ENCODE measurements at places on chromosomes 16 and 17.
A peak's percentile ranks its signal among the peaks of the same experiment; 100 is the strongest.

- no peak overlapping the region for H3K4me3 ChIP-seq
- no peak overlapping the region for H3K27ac ChIP-seq
- H3K36me3 ChIP-seq = no peaks in the 10 kb centered on the region
- H3K27me3 ChIP-seq = no peaks in the 10 kb centered on the region
- no peak for DNase-seq
Measured at GRCh38 chr17:33528846-33529245, 235.8 kb upstream of the ASIC2 start.

DNA sequence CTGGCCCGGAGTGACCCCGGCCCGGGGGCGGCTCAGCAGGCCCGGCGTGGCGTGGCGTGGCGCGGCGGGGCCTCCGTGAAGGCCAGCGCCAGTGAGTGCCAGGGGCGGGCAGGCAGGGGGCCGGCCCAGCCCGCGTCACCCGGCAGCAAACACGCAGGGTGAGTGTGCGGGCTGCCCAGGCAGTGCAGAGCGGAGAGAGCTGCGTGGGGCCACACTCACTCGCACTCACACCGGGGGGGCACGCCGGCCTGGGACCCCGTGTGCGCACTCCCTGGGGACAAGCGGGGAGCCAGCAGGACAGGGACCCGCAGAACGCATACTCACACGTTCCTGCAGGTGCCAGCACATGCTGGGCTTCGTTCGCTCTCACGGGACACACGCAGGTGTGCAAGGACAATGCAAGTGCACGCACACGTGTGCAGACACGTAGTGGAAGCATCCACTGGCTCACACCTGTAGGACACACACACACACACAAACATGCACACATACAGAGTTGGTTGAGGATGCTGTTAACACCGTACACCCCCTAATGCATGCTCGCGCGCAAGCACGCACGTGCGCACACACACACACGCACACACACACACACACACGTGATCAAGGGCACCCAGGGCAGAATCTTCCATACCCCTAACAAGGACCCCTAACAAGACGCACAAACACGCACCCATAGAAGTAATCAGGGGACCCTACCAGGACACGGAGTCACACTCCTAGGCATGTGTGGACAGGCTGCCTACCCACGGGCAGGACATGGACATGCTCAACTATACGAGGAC, 7.7 kb downstream of the USP6 start:
- DNase-seq = no peak
- no peak overlapping the region for H3K27ac ChIP-seq
- no peak overlapping the region for H3K4me3 ChIP-seq
- peaks cover 22% of the 10 kb centered on the region for H3K27me3 ChIP-seq

- H3K36me3 ChIP-seq = no peaks in the 10 kb centered on the region
- H3K27me3 ChIP-seq = no peaks in the 10 kb centered on the region
- DNase-seq = peak; percentile 91
- H3K27ac ChIP-seq = peak overlapping the region; percentile 69
- peaks cover 20% of the 10 kb centered on the region for H3K4me1 ChIP-seq
Measured at GRCh38 chr16:56424791-56425438, 430 bp downstream of the AMFR start.

DNA sequence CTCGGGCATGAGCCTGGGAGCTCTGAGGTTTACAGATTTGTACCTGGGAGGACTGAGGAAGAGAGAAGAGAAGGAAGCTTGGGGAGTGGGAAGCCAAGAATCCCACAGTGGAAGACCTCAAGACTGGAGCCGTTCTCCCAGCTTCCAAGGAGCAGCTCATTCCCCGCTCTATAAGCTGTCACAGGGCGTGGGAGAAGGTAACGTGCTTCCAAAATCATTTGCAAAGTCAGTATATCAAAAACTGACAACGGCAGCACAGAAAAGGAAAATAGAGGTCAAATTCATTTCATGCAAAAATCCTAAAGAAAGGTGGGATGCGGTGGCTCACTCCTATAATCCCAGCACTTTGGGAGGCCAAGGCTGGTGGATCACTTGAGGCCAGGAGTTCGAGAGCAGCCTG, 7.8 kb downstream of the PIK3R5 start:
- H3K27ac ChIP-seq = no peak overlapping the region
- H3K27me3 ChIP-seq = peaks cover 2% of the 10 kb centered on the region
- DNase-seq = no peak
- H3K36me3 ChIP-seq = no peaks in the 10 kb centered on the region

DNA sequence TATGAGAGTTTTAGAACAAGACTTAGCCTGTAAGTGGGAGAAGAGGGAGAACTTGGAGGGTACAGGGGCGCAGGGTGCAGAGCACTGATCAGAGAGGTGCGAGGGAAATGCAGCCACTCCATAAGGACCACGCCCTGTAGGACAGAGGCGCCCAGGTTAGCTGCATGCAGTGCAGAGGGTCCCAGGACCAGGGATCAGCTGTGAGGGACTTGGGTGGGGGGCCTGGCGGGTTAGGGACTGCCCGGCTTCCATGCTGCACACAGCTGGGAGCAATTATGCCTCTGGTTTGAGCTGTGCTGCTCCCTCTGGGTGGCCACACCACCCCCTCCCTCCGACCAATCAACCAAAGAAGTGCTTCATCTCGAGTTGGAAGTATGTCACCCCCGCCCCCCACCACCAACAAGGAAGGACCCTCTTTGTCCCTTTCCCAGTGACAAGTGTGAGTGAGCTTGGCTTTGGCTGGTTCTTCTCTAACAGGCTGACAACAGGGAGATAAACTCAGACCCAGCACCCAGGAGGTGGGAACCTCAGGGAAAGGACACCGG, 22.2 kb upstream of the CLEC18A start:
- no peak for DNase-seq
- peaks cover 50% of the 10 kb centered on the region for H3K4me1 ChIP-seq
- H3K27ac ChIP-seq = peak overlapping the region; percentile 98
- H3K4me3 ChIP-seq = no peak overlapping the region
- peaks cover 60% of the 10 kb centered on the region for H3K36me3 ChIP-seq

GRCh38 chr17:3531266-3532101, 26.1 kb downstream of the TRPV3 start:
- no peaks in the 10 kb centered on the region for H3K27me3 ChIP-seq
- H3K27ac ChIP-seq = no peak overlapping the region
- H3K36me3 ChIP-seq = no peaks in the 10 kb centered on the region
- DNase-seq = peak; percentile 82

- no peak overlapping the region for H3K4me3 ChIP-seq
- H3K36me3 ChIP-seq = no peaks in the 10 kb centered on the region
- H3K27me3 ChIP-seq = no peaks in the 10 kb centered on the region
- DNase-seq = no peak
- no peaks in the 10 kb centered on the region for H3K4me1 ChIP-seq
- H3K27ac ChIP-seq = no peak overlapping the region
Measured at GRCh38 chr17:227078-227945, 45.9 kb upstream of the DOC2B start.

DNA sequence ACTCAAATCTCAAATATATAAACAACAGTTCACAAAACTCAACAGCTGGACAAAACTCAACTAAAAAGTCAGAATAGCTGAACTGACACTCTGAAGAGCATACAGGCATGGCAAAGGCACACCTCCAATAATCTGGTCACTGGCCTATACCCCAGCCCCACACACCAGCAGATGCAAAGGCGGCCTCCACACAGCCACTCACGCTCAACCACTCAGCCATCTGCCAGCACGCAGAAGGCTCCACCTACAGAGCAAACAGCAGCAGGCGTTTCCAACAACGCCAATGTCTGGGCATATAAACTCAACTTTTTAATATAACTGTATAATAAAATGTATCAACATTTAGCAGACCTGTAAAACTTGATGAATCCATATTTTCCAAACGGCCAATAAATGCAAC, 17.2 kb downstream of the USP7 start:
- no peak overlapping the region for H3K4me3 ChIP-seq
- H3K27me3 ChIP-seq = no peaks in the 10 kb centered on the region
- no peak overlapping the region for H3K27ac ChIP-seq
- no peak for DNase-seq
- peaks cover 11% of the 10 kb centered on the region for H3K4me1 ChIP-seq
- H3K36me3 ChIP-seq = no peaks in the 10 kb centered on the region

- H3K27ac ChIP-seq = no peak overlapping the region
- DNase-seq = peak; percentile 94
- no peak overlapping the region for H3K4me3 ChIP-seq
- no peaks in the 10 kb centered on the region for H3K4me1 ChIP-seq
- H3K36me3 ChIP-seq = no peaks in the 10 kb centered on the region
Measured at GRCh38 chr16:86016201-86016965, 117.4 kb downstream of the IRF8 start.

DNA sequence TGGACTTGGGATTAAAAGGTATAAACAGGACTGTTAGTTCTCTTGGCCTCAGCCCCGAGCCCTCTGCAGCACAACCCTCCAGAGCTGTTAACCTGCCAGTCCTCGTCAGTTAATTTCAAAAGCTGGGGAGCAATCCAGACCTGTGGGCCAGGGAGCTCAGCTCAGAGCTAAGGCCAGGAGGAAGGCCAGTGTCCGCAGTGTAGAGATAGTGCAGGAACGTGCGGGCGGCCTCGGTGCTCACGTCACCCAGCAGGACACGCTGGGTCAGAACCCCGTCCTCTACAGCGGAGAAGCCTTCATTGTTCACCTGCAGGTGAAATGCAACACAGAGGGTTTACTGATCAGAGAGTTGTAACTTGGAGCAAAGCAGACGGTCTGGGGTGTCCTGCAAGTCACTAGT, 15.4 kb upstream of the NLRC3 start:
- no peaks in the 10 kb centered on the region for H3K27me3 ChIP-seq
- H3K4me1 ChIP-seq = no peaks in the 10 kb centered on the region
- H3K27ac ChIP-seq = no peak overlapping the region
